ENCODE measurements at places on chromosomes 16 and 17.

DNA sequence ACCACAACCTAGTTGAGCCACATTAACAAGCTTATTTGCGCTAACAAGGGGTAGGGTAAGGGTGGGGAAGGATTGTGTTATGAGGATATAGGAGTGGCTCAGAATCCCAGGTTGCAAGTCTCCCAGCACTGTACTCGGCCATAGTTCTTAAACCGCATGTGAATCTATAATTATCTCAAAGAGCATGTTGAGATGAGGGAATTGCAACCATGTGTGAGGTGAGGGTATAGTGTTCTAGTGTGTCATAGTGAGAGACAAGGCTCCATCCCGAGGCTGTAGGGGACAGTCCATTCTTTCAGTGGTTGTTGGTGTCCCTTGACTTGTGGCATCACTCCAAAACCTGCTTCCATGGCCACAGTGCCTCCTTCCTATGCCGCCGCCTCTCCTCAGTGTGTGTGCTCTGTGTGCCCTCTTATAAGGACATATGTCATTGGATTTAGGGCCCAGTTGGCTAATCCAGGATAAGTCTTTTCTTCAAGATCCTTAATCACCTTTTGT, 22.7 kb upstream of the ATP5MC1 start:
- no peak for DNase-seq

- no peak for DNase-seq
Observed at GRCh38 chr17:72613806-72614292, 478.6 kb downstream of the SLC39A11 start.

DNA sequence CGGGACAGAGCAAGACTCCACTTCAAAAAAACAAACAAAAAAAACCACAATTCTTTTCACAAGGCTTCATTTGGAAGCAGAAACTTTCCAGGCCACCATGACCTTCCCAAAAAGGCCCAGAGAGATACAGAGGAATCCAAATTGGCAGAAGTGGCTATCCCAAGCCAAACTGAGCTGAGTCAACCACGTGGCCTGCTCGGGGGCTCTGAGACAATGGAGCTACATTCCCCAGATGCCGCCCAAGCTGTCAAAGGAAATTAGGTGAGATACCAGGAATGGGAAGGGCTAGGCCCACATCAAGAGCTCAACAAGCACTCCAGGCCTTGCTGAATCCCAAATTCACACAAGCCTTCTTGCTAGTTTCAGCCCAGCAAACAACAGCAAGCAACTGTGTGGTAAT, 5.7 kb upstream of the EXOSC6 start:
- DNase-seq = no peak

- DNase-seq = no peak
Observed at GRCh38 chr17:33498069-33498468, 205.0 kb upstream of the ASIC2 start.
